ENCODE measurements at places on chromosomes 12 and 14.
A peak's percentile ranks its signal among the peaks of the same experiment; 100 is the strongest.

- DNase-seq = no peak
Observed at GRCh38 chr14:90496379-90496778, 99.5 kb downstream of the CALM1 start.

- DNase-seq = no peak
Observed at GRCh38 chr12:886206-886605, 63.3 kb downstream of the RAD52 start.

- DNase-seq = no peak
Observed at GRCh38 chr14:105369653-105370040, 28.7 kb upstream of the TEX22 start.

DNA sequence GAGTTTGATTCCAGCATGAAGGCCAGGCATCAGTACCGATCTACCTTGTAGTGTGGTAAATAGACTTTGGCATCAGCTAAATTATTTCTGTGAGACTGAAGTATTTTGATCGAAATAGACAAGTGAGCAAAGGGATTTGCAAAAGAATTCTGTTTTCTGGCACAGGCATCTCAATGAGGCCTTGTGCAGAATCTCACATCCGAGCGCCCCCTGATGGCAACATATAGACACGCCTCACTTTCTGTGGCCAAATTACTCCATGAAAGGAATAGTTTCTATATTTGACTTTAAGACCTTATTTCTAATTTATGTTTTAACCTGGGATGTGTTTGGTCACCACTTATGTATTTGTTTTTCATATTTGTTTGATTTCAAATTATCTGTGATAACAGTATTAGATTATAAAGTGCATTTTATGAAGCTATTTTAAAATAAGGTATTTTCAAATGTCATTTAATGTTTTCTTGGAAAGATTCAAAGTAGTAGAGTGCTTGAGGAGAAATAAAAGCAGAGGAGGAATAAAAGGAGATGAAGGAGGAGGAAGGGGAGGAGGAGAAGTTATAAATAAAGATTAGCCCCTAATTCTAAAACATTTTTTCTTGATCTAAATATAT, 731.9 kb downstream of the NRXN3 start:
- DNase-seq = no peak

- DNase-seq = peak; percentile 5
Observed at GRCh38 chr14:49497725-49498348, 88.3 kb downstream of the RPS29 start.

DNA sequence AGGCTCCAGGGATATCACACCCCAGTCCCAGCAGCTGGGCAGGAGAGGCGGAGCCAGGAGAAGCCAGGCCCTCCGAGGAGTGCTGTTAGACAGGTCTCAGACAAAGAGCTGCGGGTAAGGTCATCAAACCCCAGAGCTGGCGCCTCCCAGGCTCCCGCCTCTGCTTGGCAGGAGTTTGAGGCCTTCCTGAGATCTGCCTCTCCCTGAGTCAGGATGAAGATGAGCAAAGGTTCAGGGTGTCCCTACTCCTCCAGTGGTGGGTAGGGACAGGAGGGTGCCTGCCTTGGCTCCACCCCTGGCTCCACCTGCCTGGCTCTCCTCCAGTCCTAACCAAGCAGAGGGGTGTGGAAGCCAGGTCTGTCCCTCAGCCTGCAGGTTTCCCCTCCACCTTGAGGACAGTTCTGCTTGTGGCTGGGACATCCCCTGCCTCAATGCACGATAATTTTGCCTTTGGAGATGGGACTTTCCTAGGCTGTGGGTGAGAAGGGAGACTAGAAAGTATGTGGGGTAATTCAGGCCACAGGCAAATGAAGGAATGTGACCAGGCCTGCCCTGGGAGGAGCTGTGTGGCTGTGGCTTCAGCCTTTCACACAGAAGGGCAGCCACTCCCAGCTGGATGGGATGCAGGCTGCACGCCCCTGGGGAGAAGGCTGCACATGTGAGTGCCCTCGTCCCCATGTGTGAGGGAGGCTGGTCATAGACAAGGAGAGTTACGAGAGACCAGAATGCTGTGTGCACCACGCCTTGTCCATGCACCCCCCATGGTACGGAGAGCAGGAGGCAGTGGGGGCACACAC, 2.2 kb downstream of the PLEKHG6 start:
- DNase-seq = peak; percentile 68

DNA sequence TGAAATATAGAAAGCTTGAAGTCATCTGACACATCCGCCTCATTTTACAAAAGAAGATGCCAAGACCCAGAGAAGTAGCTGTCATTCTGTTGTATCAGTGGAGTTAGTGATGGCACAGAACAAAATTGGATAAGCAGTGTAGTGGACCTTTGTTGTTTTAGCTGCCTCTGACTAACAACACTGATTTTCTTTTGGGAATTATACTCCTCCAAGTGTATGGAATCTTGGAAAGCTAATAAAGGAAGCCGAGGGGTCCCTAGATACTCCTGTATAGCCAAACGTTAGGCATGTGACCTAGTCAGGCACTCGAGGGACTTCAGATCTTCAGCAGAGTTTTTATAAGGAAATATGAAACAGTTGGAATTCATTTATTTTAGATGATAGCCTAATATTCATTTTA, 94.5 kb downstream of the OTOGL start:
- DNase-seq = no peak

GRCh38 chr12:86647800-86648199, 391.6 kb upstream of the MGAT4C start:
- no peak for DNase-seq

DNA sequence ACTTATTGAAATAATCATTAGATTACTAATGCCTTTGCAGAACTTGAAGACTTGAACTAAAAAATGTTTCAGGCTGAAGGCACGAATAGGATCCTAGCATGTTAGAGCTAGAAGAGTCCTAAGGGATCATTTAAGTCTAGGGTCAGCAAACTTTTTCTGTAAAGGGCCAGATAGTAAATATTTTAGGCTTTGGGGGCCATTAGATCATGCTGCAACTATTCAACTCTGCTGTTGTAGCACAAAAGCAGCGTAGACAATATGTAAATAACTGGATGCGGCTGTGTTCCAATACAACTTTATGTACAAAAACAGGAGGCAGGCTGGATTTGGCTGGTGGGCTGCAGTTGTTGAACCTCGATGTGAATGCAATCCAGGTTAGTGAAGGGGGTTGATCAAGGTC, 221.7 kb downstream of the ATP23 start:
- DNase-seq = no peak
